Bronchial smooth muscle cell (primary cell): ENCODE measurements at places on chromosomes 2 and 18. TPM values are rescaled to one million over a fixed set of nuclear protein-coding genes. Genes with fewer than 3 reads are reported as not detected.

The CPLX4 gene
- total RNA-seq, result not detected in 2 replicates

The OR6B2 gene
- total RNA-seq, result not detected in 2 replicates

The GLB1L gene
- 11.6 and 18.6 TPM in 2 replicates for total RNA-seq

The POLR1A gene
- 6.1 and 10.1 TPM in 2 replicates for total RNA-seq

The TDRD15 gene
- not detected in 2 replicates for total RNA-seq

The FBXO48 gene
- total RNA-seq, result 0.26 and 0.32 TPM in 2 replicates

The ABHD1 gene
- 0.16 TPM in 1 of 2 replicates, not detected in the other for total RNA-seq
